ENCODE measurements at places on chromosomes 1 and 21.

DNA sequence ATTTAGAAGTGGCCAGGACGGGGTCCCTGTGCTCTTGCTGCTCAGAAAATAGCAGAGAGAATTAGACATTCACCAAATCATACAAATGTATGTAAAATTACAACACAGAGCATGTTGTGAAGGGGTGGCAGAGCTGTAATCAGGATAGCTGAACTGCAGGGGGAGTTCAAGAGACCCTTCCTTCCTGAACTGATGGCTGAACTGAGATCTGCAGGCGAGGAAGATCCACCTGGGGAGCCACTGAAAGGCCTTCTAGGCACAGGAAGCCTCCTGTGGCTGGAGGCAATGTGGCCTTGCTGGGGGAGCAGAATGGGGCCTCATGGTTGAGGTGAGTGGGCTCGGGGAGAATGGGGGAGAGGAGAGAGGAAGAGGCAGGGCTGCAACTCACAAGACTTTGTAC lies 216.5 kb downstream of the PRDM2 start:
- no peak for DNase-seq

DNA sequence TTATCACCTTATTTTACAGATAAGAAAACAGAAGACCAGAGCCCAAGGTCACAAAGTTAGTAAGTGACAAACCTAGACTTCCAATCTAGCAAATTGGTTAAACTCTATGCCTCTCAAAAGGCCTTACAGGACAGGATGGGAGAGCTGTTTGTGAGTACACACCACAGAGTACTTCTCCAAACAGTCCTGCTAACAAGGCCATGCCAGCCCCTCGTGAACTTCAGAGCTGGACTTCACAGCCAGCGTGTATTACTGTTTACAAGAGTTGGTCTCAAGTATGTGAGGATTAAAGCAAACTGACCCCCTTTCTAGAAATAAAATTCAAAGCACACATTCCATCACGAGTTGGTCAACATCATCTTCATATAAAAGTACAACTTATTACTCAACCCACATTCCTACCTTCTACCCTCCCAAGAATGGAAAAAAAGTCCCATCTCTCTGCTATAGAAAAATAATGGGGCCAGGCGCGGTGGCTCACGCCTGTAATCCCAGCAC lies 19.8 kb upstream of the UBR4 start:
- no peak for DNase-seq

GRCh38 chr21:45098867-45099266 lies 24.5 kb downstream of the ADARB1 start:
- no peak for DNase-seq

DNA sequence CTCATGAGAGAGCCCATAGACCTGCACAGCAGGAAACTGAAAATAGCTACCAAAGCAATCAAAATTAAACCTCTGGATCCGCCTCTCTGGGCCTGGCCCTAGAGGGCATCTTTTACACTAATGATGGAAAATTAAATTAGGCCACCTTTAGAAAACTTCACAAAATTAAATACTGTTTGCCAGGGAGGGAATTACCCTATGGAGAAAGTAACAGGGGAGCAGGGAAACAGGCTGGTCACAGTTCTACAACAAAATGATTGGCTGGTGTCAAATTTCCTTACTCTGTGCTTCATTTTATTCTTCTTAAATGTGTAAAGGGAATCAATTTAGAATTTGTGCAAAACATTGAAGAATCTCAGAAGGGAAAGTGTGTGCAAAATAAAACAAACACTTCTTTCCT lies 62.4 kb downstream of the SPATA46 start:
- DNase-seq = no peak

DNA sequence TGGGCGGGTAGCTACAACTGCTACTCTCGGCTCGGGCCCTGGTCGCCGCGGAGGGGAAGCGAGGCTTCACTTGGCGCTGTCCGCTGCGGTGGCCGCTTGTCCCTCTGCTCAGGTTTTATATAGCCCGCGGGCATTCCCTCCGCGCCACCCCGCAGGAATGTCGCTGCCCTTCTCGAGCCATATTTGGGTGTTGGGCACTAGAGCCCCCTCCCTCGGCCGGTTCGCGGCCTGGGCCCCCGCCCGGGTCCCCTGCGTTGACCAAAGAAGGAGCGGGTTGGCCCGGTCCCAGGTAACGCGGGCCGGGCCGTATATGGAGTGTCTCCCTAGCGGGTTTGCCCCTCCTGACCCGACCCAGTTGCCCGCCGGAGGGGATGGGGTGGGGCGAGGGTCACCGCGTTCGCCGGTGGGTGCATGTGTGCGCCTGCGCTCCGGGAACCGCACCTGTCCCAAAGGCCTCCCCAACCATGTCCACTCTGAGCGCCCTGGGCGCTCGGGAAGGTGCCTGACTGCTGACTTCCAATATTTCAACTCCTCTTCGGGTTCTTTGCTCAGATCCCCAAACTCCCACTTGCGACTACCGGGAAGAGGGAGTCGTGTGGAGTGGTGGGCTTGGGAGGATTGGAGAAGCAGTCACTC lies at the start of gene ACTA1:
ACTA1 (minus strand) TSS at position 90 of the 636 bp plus-strand sequence. CDS start 979 bp downstream, outside the sequence.
- no peak for DNase-seq

- no peak for DNase-seq
These were observed 138.2 kb downstream of the NFIA start for GRCh38 chr1:61220536-61220935.

GRCh38 chr1:35564037-35564883 lies 6.7 kb downstream of the NCDN start:
- peak; percentile 63 for DNase-seq

DNA sequence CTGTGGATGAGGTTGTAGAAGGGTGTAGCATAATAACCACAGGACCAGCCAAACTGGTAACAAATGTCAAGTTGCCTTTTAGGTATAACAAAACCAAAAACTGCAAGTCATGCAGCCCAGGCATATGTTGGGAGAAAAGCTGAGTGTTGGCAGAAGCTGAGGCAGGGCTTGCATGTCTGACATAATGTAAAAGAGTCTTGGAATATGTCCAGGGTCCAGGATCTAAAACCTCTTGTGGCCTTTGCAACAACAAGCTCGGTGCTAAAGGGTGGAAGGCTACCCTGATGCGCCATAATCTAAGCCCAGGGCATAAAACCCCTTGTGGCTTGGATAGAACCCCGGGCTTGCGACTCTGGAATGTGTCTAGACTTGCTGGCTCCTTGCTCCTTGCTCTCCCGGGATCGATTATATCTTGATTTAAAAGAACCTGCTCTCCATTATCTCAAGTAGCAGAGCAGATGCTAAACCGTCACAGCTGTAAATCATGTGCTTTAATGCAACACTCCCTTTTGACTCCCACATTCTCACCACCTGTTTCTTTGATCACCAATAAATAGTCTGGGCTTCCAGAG lies 26.5 kb upstream of the SLC35A3 start:
- no peak for DNase-seq

GRCh38 chr1:170556917-170557316 lies 25.0 kb downstream of the GORAB start:
- no peak for DNase-seq

- no peak for DNase-seq
These were observed 28.7 kb downstream of the FAM89A start for GRCh38 chr1:231011360-231011759.

GRCh38 chr1:168285521-168285790 lies 4.8 kb downstream of the TBX19 start:
- no peak for DNase-seq

DNA sequence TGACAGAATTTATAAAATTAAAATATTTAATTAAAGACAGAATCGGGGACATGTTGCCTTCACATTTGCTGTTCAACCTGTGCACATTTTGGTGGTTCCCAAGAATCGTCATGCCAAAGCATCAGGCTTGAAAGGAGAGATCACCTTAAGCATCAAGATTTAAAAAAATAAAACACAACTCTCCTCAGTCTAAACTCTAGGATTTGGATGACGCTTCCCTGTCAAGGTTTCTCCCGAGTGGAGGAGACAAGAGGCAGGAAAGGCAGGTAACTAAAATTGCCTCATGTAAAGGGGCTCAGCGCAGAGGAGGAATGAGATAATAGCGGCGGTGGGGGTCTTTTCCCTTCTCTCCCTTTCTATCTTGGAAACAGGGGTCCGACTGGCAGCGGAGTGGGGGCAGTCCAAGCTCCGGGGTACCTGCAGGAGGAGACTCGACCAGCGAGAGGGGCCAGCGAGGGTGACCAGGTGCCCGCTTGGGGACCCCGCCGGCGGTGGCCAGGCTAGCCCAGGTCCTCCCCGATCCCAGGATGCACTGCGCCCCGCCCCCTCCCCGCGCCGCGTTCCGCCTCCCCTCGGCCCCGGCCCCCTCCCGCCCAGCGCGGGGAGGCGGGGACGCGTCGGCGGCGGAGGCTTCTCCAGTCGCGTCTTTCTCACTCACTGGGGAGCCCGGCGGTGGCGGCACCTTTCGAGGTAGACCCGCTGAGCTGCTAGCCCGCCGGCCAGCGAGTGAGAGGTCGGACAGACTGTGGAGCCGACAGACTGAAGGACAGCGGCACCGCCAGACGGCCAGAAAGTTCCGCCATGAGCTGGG lies at the start of gene FNBP1L:
FNBP1L (plus strand) TSS at position 638 of the 811 bp plus-strand sequence; CDS start at position 802, 164 bp downstream.
- no peak for DNase-seq

- no peak for DNase-seq
These were observed 18.0 kb upstream of the BTG2 start for GRCh38 chr1:203287109-203287893.

GRCh38 chr1:69088571-69088970 lies 479.2 kb upstream of the LRRC7 start:
- no peak for DNase-seq

DNA sequence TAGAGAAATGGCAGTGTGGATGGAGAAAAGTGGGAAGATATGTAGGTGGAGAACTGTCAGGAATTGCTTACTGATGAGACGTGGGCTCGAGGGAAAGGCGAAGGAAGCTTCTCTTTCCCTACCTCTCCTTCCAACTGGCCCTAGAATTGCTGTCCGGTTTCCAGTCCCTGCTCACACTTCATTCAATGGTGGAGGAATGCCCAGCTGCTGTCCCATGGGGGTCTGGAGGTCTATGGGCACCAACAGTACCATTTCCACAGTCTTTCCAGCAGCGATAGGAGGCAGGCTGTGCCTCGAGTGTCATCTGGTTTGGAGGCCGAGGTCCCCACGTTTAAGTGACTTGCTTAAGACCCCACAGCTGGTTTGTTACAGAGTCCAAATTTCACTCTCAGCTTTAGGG lies 31.5 kb upstream of the CD1D start:
- DNase-seq = no peak

DNA sequence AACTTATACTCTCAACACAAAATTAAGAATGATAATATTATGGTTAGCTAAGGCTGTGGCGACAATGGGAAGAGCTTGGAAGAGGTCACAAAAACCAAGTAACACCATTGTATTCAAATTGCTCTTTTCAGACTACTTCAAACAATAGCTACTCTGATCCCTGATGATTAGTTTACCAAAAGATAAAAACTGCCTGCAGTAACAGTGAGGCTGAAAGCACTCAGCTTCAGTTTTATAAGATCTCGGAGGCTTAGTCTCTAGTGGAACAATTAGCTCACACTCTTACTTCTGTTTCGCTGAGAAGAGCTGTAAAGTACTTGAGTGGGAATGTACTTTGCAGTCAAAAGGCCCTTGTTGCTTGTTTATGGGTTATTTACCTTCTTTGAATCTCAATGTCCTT lies 278.5 kb downstream of the LRRC7 start:
- DNase-seq = no peak

GRCh38 chr1:96660051-96660450 lies 61.5 kb upstream of the PTBP2 start:
- DNase-seq = no peak

DNA sequence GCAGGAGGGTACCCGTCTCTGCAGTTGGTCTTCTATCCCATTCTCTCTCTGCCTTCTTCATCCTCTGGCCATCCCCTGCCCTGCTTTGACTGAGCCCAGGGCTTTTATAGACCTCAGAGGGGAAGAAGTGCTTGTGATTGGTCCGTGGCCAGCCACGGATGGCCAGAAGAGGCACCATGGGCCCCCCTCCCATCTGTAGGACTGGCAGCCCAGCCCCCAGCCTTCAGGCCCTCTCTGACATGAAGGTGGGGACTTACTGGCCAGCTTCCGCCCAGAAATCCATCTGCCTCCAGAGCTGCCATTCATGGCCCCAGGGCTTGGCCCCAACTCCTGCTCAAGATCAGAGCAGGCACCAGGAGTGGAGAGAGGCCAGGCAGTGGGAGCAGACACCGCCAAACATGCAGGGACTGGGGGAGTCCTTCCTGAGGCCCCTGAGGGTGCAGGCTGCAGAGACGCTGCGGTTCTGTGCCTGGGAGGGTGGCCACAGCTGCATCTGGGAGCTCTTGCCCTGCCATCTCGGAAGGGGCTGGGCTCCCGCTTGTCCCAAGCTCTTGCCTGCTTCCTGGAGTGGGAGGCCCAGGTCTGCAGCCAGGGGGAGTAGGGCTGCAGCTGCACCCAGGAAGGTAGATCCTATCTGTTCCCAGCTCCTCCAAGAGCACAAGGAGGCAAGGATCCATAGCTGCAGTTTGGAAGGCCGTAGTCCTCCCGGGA lies 698.6 kb upstream of the B3GALT2 start:
- no peak for DNase-seq

- no peak for DNase-seq
These were observed 24.6 kb downstream of the NKAIN1 start for GRCh38 chr1:31215065-31215570.

GRCh38 chr1:52216907-52217458 lies 75.1 kb downstream of the ZFYVE9 start:
- DNase-seq = no peak

DNA sequence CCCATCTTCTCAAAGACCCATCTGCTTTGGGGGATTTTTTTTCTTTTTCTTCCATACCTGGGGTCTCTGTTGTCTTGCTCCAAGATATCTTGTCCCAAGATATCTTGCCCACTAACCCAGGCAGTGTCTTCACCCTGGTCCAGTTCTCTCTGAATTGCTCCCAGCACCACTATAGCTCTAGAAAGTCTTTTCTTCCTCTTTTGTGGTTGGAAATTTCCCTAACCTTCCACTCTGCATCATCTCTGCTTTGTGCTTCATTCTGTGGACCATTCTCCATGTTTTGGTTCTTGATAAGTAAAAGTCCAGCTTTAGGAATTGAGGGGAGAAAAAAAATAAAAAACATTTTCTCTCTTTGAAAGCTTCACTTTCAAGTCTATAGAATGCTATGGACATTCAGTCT lies 20.9 kb downstream of the STYXL2 start:
- no peak for DNase-seq

GRCh38 chr1:115717541-115717940 lies 51.0 kb downstream of the CASQ2 start:
- DNase-seq = no peak

- no peak for DNase-seq
These were observed 308.1 kb downstream of the PTPRU start for GRCh38 chr1:29544406-29544805.

GRCh38 chr1:231806623-231807495 lies 180.3 kb downstream of the DISC1 start:
- no peak for DNase-seq

GRCh38 chr1:67135354-67135753 lies 584 bp upstream of the C1orf141 start:
- DNase-seq = no peak

- DNase-seq = no peak
These were observed 124.9 kb upstream of the IRF2BP2 start for GRCh38 chr1:234734869-234735268.

All from activated naive CD8-positive, alpha-beta T cell treated with anti-CD3 and anti-CD28 coated beads, Interleukin-2, amount 50 U/mL, for 16 hours (primary cell).